ENCODE measurements at places on chromosomes 6 and 20. TPM values are rescaled to one million over a fixed set of nuclear protein-coding genes. Genes with fewer than 3 reads are reported as not detected.

APCDD1L gene
- total RNA-seq, result 0.46 TPM

SLC35F1 gene
- 1.1 TPM for total RNA-seq

KCNQ2 gene
- total RNA-seq, result 1.4 TPM

CD109 gene
- 0.24 TPM for total RNA-seq

CGAS gene
- 1.2 TPM for total RNA-seq

SAMD5 gene
- total RNA-seq, result 2.0 TPM

CD93 gene
- total RNA-seq, result 4.5 TPM

NNAT gene
- total RNA-seq, result not detected

KAT14 gene
- total RNA-seq, result 5.7 TPM

PRR18 gene
- total RNA-seq, result 0.61 TPM

PSORS1C2 gene
- not detected for total RNA-seq

PRL gene
- not detected for total RNA-seq

NKX2-2 gene
- 3.5 TPM for total RNA-seq

TGM3 gene
- total RNA-seq, result 0.06 TPM

KIF13A gene
- 13.8 TPM for total RNA-seq

GLP1R gene
- 4.3 TPM for total RNA-seq

IL17A gene
- total RNA-seq, result not detected

TAAR6 gene
- not detected for total RNA-seq

SEMG1 gene
- total RNA-seq, result not detected

KHDC1L gene
- total RNA-seq, result not detected

UBD gene
- total RNA-seq, result 0.66 TPM

SLC16A10 gene
- 48.8 TPM for total RNA-seq

SF3B5 gene
- total RNA-seq, result 45.2 TPM

CAGE1 gene
- not detected for total RNA-seq

NRSN1 gene
- 0.35 TPM for total RNA-seq

PCSK2 gene
- total RNA-seq, result 11.3 TPM

PXMP4 gene
- total RNA-seq, result 5.2 TPM

RIPPLY2 gene
- total RNA-seq, result not detected

SH3BGRL2 gene
- total RNA-seq, result 15.2 TPM

TAF8 gene
- 9.1 TPM for total RNA-seq

PGM3 gene
- total RNA-seq, result 67.6 TPM

All from pancreas (tissue), 10 donors.